ENCODE measurements at places on chromosomes 12 and 14.

GRCh38 chr12:50072198-50072907 is 12.8 kb upstream of the SMARCD1 start:
- DNase-seq, result no peak

DNA sequence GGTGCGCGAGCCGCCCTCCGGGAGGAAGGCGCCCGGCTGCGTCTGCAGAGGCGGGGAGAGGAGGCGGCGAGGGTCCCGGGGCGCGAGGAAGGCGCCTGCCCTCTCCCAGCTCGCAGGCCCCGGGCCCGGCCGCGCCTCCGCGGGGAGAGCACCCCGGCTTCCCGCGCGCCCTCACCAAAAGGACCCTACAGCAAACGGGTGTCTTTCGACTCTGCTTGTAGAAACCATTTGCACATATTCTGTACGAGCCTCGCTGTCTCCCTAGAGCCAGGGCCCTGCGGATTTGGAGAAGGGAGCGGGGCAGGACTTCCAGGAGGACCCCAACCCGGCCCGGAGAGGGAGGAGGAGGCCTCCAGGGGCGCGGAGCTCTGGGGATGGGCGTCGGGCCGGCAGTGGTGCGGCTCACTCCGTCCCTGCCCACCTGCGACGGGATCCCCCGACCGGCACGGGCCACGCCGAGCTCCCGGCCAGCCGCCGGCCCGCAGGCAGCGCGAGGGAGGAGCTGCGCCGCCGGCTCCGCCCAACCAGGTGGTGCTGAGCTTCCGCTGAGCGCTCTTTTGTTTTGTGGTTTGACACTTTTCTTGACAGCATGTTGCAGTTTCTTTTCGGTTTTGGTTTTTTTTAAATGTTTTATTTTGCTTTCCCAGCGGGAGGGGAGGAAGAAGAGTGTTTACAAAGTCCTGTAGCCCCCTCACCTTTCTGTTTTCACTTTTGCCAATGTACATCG is 103.3 kb upstream of the FKBP4 start:
- DNase-seq, result peak; percentile 46

DNA sequence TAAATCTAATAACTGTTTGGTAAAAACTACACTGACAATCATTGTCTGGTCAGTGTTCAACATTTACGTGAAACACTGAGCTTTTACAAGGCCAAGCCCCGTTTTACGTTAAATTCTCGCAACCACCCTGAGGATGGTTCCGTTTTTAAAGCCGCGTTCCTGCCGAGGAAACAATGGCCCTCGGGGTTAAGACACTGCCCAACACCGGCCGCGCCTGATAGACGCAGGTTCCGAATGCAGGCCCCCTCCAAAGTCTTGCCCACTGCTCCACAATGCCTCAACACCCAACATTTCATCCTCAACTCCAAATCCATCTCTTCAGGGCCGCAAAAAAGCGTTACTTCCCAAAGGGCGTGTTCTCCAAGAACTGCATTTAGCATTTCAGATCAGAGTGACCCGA is 953 bp upstream of the SNRPF start:
- DNase-seq, result no peak

GRCh38 chr14:104936361-104937155 is 11.9 kb downstream of the PLD4 start:
- no peak for DNase-seq

- DNase-seq, result no peak
Measured at GRCh38 chr12:103181366-103182152, 224.1 kb downstream of the ASCL1 start.

GRCh38 chr14:73888460-73888725 is 1.7 kb downstream of the ZNF410 start:
- no peak for DNase-seq

DNA sequence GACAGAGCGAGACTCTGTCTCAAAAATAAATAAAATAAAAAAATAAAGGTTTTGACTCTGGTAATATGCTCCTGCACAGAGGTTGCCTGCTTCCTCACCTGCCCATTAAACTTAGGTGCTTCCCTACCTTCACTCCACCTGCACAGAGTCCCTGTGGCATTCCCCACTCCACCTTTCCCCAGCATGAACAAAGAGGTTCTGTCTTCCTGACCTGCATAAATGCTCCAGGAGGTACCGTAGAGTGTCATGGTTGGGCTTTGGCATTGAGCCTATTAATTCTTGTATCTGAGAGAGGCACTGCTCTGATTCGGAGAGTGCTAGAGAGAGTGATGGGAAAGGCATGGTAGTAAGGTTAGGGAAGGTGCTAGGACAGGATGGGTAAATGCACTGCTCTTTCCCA is 6.3 kb downstream of the ARHGAP9 start:
- no peak for DNase-seq

GRCh38 chr14:104171029-104171697 is 32.8 kb downstream of the KIF26A start:
- DNase-seq, result no peak

DNA sequence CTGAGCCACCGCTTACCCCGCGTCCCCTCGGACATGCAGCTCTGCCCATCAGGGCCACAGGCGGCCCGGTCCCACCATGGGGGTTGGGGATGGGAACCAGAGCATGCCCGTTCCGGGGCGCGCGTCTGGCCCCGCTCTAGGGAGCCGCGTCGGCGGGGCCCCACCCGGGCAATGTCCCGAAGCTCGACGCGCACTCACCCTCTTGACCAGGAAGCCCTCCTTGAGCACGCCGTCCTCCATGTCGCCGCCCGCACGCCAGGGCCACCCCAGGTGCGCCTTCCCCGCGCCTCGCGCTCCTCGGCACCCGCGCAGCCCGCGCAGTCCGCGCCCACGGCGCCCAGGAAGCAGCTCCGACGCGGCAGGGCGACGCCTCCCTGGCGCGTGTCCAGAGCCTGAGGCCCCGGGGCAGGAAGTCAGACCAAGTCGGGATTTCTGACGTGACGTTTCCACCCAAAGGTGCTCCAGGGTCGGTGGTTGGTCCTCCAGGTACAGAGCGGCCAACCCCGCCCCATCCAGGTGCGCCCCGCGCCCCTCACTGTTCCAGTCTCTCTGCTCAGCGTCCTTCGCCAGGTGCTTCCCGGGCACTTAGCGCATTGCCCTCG is at the start of gene PLEK2:
Gene PLEK2, minus strand, starts transcription at position 346 of the 602 bp plus-strand sequence. Its CDS starts 106 bp downstream, at position 240.
- peak; percentile 50 for DNase-seq

DNA sequence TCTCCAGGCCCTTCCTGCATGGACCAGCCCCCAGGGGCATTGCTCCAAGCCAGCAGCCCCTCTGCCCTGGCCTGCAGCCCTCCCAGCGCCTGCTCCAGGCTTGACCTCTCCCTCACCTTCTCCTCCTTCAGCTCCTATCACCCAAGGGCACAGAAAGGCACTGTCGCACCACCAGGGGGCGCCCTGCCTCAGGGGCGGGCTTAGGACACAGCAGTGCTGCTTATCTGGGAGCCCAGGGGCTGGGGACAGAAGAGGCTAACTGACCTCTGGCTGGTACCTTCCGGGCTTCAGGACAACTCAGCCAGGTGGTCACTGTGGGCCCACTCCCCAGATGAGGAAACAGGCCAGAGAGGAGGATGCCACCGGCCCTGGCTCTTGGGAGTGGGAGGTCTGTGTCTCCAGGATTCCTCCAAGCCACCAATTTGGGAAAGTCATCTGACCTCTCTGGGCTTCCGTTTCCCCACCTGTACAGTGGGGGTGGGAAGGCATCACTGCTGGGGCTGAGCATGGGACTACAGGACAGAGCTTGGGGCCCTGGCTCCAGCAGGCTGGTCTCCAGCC is 25.3 kb upstream of the GPR132 start:
- DNase-seq, result peak; percentile 90

All from stimulated activated CD4-positive, alpha-beta T cell treated with anti-CD3 and anti-CD28 coated beads, Interleukin-4, amount 100 ng/mL, for 1 hour (primary cell).